Peyer's patch (tissue), 4 donors: ENCODE measurements at places on chromosomes 2 and 18. TPM values are rescaled to one million over a fixed set of nuclear protein-coding genes. Genes with fewer than 3 reads are reported as not detected.

GRCh38 chr2:119352357-119352756, 14.3 kb downstream of the C2orf76 start:
- DNase-seq, result no peak

DNA sequence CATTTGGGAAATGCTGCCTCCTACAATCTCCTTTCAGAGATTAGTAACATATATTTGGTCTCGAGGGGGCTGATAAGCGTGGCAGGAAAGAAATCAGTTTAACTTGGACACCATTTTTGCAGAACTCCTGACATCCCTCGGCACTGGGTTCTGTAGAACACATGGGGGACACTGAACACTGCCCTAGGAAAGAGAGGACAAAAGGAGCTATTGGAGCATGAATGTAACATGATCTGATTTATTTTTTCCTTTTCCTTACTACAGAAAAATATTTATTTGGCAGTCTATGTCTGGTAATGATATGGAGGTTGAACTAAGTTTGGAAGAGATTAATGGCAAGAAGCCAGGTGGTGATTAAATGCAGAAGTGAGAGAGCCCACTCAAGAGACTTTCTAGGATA, 153.8 kb downstream of the AFF3 start:
- DNase-seq, result no peak

GRCh38 chr2:112658301-112658700, 12.6 kb downstream of the SLC20A1 start:
- no peak for DNase-seq

- DNase-seq, result no peak
These were observed 1485.7 kb upstream of the PIK3C3 start for GRCh38 chr18:40469316-40469715.

- DNase-seq, result no peak
These were observed 71.0 kb downstream of the MAPK4 start for GRCh38 chr18:50630895-50631294.

DNA sequence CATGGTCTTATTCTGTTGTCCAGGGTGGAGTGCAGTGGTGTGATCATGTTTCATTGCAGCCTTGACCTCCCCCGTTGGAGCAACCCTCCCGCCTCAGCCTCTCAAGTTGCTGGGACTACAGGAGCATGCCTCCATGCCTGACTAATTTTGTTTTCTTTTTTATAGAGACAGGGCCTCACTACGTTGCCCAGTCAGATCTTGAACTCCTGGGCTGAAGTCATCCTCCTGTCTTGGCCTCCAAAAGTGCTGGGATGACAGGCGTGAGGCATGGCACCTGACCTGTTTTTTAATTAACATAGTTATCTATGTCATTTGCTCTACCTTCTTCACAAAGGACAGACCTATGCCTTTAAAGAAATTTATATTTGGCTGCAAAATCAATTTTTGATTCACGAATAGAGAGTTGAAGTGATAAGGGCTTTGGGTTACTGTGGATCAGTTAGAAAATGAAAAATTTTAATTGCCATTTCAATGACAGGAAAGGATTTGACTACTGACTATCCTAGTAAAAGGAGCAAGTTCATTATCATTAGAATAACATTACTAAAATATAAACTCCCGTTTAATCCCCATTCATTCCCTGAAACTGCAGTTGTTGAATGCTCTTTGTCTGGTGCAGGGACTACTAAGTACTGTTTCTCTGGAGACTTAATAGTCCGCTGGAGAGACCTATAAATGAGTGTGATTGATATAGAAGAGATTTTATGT, 3.7 kb downstream of the RNF138 start:
- no peak for DNase-seq

DNA sequence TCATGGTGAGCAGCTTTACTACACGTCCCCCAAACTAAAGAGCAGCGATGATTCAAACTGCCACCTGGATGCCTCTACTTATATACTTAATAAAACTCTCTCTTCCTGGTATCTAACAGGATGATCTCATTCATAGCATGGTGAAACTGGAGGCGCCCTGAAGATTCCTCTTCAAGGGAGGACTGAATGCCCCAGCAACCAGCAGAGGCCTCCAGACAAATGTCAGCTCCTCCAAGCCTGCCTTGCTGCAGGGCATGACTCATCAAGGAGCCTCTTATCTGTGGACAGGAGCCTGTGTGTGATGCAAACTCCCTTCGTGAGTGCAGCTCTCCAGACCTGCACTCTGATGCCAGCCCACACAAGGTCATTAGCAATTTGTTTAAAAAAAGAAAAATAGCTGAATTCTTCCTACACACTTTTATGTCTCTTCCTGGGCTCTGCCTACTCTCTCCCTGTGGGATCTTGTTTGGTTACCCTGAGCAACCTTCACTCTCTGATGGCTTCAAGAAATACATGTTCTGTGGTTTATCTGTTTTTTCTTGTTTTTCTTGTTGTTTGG, 30.2 kb downstream of the LONRF2 start:
- DNase-seq, result no peak

DNA sequence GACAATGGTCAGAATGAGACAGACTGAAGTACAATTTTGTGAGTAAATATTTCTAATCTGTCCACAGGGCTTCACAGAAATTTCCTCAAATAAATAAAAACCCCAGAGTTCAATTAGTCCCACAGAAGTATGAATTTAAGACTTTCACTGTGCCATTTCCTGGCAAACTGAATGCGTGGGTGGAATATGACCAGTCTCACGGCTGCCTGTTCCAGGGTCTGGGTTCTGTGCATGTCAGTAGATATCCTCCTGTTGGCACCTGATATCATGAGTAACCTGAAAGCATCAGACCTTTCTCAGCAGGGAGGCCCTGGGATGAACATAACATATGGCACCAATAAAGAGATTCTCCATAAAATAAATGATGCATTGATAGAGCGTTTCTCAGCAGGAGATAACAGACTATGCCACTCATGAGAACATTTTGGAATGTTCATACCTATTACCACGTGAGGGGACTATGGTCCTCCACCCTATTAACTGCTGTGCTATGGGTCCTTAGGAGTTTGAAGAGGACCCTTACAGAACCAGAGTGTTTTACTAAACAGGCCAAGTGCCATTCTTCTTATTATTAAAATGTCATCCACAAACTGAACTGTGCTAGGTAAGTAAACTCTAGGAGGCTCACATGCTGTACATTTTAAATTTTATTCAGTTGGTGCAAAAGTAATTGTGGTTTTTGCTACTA, 10.6 kb upstream of the MALL start:
- DNase-seq, result no peak

- no peak for DNase-seq
These were observed 54.8 kb downstream of the GBX2 start for GRCh38 chr2:236113425-236113824.

DNA sequence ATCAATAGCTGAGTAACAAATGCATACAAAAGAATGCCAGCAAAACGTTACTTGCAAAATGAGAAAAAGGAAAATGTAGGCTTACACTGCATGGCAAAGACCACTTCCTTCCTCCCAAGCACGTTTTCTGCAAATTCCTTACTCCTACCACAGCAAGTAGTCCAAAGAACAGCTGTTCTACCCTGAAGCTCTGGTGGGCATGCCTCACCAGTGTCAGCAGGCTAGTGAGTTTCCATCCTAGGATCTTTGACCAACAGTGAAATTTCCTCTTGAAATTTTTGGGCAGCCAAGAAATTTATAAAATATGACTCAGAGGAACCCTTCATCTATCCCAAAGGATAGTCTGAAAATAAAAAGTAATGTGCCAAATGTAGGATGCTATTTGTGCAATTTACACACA, 123.9 kb downstream of the ZNF532 start:
- DNase-seq, result no peak

DNA sequence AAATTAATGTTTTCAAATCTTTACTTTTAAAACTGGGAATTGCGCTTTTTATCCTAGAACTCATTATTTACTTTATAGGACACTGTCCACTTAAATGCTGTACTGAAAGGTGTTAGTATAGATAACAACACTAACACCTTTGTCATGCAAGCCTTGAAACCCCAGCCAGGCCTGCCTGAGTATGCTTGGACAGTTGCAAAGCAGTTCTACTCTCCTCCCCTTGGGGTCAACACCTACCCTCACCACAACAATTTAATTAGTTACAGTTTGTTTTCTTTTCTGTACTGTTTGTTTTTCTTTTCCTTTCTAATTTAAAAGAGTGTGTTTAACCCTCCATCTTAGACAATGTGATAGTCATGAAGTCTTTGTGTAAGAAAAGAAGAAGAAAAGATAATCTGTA, 18.9 kb upstream of the FAM98A start:
- DNase-seq, result no peak

Gene PROM2
- total RNA-seq, result 68.9 TPM

Gene CYS1
- not detected for total RNA-seq

Gene MBP
- 52.0 TPM for total RNA-seq

Gene GPN1
- 12.3 TPM for total RNA-seq

Gene ABCG8
- 17.6 TPM for total RNA-seq

Gene POTEJ
- not detected for total RNA-seq

Gene ZNF521
- 25.6 TPM for total RNA-seq

Gene SCN9A
- 8.8 TPM for total RNA-seq
